ENCODE measurements at places on chromosomes 5 and 9. TPM values are rescaled to one million over a fixed set of nuclear protein-coding genes. Genes with fewer than 3 reads are reported as not detected.

- DNase-seq = no peak
- no peaks in the 10 kb centered on the region for H3K4me1 ChIP-seq
- H3K27me3 ChIP-seq = no peaks in the 10 kb centered on the region
- peaks cover 20% of the 10 kb centered on the region for H3K36me3 ChIP-seq
These were observed 15.8 kb downstream of the ZDHHC21 start for GRCh38 chr9:14677396-14677795.

DNA sequence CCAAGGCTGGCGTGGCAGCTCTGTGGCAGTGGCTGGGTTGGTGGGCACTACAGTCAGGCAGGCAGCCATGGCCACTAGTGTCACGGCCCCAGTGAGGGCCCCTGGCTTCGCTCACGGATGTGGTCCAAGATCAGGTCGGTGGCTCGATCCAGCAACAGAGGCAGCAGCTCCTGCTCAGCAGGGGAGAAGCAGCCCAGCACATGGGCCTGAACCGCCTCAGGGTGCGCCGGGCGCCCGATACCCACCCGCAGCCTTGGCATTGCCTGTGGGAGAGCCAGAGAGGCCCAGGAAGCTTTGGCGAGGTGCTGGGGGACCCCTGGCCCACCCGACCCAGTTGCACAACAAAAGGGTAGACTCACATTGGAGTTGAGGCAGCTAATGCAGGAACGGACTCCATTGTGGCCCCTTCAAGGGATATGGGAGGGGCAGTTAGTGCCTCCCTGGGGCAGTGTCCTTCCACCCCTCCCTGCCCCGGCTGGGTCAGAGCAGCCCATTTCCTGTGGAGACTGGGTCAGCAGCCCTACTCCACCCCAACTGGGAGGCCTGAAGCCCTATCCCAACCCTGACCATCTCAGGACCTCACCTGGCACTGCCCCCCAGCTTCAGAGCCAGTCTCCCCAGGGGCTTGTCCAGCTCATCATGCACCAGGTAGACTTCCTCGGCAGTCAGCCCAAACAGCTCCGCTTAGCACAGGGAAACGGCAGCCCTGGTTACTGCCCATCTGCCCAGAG lies 1.3 kb downstream of the PTRH1 start:
- no peak for DNase-seq
- H3K4me1 ChIP-seq = peaks cover 23% of the 10 kb centered on the region
- no peaks in the 10 kb centered on the region for H3K27me3 ChIP-seq
- no peak overlapping the region for H3K27ac ChIP-seq

DNA sequence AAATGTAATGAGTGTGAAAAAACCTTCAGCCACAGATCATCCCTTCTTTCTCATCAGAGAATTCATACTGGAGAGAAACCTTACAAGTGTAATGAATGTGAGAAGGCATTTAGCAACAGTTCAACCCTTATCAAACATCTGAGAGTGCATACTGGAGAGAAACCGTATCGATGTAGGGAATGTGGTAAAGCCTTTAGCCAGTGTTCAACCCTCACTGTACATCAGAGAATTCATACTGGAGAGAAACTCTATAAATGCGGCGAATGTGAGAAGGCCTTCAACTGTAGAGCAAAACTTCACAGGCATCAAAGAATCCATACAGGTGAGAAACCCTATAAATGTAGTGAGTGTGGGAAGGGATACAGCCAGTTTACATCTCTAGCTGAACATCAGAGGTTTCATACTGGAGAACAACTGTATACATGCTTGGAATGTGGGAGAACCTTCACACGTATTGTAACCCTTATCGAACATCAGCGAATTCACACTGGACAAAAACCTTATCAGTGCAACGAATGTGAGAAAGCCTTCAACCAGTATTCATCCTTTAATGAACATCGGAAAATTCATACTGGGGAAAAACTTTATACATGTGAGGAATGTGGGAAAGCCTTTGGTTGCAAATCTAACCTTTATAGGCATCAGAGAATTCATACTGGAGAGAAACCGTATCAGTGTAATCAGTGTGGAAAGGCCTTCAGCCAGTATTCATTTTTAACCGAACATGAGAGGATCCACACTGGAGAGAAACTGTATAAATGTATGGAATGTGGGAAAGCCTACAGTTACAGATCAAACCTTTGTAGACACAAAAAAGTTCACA lies 19.2 kb downstream of the ZNF354C start:
- no peak overlapping the region for H3K4me3 ChIP-seq
- H3K4me1 ChIP-seq = no peaks in the 10 kb centered on the region
- peaks cover 87% of the 10 kb centered on the region for H3K36me3 ChIP-seq
- DNase-seq = no peak
- no peak overlapping the region for H3K27ac ChIP-seq

GRCh38 chr9:133991964-133992779 lies at the start of gene VAV2:
Gene VAV2 (minus strand): TSS chr9:133992324. CDS start chr9:133992278, 46 bp downstream.
- DNase-seq = peak; percentile 56
- H3K4me3 ChIP-seq = peak within 1 kb of the TSS; percentile 63
- H3K4me1 ChIP-seq = peaks cover 2% of the 10 kb centered on the region
- H3K36me3 ChIP-seq = no peaks in the 10 kb centered on the region

- H3K27me3 ChIP-seq = peaks cover 58% of the 10 kb centered on the region
- H3K36me3 ChIP-seq = no peaks in the 10 kb centered on the region
These were observed 1.2 kb upstream of the SLC25A48 start for GRCh38 chr5:135832941-135833920.

GRCh38 chr5:180785794-180786221 lies 16.8 kb downstream of the MGAT1 start:
- peaks cover 39% of the 10 kb centered on the region for H3K4me1 ChIP-seq
- no peak for DNase-seq
- no peak overlapping the region for H3K4me3 ChIP-seq
- no peaks in the 10 kb centered on the region for H3K27me3 ChIP-seq
- H3K27ac ChIP-seq = peak overlapping the region; percentile 78

Gene GRXCR2
- total RNA-seq = not detected

DNA sequence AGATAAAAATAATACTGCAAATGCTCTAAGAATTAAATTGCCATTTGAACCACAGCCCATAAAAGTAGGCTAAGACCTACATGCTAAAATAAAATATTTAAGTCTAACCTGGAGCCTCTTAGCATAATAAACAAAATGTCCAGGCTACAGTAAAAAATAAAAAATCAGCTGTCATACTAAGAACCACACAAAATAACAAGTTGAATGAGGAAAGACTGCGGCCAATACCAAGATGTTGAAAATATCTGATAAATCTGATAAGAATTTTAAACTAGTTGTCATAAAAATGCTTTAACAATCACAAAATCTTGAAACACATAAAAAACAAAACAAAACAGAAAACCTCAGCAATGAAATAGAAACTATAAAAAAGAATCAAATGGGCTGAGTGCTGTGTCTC lies 336.9 kb upstream of the MSX2 start:
- H3K36me3 ChIP-seq = no peaks in the 10 kb centered on the region
- no peak for DNase-seq
- H3K4me3 ChIP-seq = no peak overlapping the region

Gene SLC6A19
- total RNA-seq = not detected

DNA sequence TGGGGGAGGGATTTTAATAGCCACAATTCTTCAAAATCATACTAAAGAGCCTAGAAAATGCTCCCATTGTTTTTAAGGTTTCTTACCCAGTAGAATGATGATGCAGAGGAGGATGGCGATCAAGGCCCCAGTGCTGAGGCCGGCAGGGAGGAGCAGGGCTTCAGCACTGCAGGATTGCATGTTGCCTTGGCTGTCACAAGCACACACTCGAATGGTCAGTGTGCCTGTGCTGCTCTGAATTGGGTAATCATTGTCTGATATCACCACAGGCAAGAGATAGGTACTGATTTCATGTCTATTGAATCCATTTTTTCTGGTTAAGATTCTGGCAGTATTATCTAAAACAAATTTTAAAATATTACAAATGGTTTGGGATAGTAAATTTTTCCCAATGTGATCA lies 153.3 kb downstream of the CDH10 start:
- no peak overlapping the region for H3K27ac ChIP-seq
- no peaks in the 10 kb centered on the region for H3K4me1 ChIP-seq
- no peaks in the 10 kb centered on the region for H3K36me3 ChIP-seq
- H3K4me3 ChIP-seq = no peak overlapping the region

- no peaks in the 10 kb centered on the region for H3K4me1 ChIP-seq
- H3K27me3 ChIP-seq = no peaks in the 10 kb centered on the region
- H3K27ac ChIP-seq = no peak overlapping the region
- H3K36me3 ChIP-seq = no peaks in the 10 kb centered on the region
These were observed 152.6 kb upstream of the FST start for GRCh38 chr5:53327811-53328334.

Gene MAML1
- 24.2 TPM for total RNA-seq
